ENCODE measurements at places on chromosomes 12 and 14.

DNA sequence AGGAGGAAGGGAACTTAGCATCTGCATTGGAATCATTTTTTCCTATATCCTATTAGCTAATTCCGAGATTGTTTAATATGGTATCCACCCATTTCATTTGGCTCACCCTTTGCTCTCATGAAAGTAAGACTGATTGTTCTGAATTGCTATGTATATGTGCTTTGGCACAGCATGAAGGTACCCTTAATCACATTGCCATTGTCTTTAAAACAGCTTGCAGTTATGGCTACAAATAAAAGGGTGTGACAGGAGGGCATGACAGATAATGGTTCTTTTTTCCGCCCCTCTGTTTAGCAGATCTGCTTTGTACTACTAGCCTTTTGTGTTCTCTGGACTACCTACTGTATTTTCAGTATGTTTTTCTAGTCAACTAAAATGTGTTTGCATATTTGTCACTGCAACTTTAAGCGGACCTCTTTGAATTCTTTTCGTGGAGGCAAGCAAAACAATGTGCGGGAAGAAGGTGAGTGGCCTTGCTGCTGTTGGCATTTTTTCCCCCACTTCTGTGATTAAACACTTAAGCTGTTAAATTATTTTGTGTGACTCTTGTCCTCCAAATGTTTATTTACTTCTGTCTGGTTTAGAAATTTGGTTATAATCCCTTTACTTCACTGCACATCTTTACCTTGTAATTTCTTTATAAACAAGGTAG, 35.8 kb downstream of the FBXO34 start:
- no peak for DNase-seq

DNA sequence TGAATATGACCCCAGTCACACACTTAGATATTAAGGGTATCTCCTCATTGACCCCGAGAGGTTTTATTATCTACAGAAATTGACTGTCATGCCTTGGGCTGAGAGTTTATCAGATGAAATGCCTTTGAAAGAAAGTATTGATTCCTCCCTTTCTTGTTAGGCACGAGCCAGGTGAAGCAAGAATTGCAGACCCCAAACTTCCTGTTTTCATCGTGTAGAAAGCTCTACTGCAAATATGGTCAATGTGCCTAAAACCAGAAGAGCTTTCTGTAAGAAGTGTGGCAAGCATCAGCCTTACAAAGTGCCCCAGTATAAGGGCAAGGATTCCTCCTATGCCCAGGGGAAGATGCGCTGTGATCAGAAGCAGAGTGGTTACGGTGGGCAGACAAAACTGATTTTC, 143.9 kb upstream of the FUT8 start:
- DNase-seq: no peak

DNA sequence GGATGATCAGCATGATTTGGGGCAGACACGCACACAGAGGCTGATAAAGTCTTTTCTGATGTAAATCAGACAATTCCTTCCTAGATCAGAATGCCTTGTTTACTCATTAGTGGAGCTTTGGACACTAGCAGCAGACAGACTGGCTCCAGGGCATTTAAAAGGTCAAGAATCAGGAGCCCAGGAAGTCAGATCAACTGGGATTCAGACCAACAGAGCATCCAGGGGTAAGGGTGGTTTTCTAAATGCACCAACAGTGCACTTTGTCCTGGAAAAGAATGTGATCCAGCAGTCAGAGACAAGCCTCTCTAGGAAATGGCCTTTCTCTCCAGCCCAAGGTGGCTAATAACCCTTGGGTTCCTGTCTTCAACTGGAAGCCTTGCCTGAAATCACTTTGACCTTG, 405.3 kb downstream of the MED13L start:
- DNase-seq: no peak

- DNase-seq: no peak
Measured at GRCh38 chr12:34605510-34605887, 583.2 kb downstream of the ALG10 start.

DNA sequence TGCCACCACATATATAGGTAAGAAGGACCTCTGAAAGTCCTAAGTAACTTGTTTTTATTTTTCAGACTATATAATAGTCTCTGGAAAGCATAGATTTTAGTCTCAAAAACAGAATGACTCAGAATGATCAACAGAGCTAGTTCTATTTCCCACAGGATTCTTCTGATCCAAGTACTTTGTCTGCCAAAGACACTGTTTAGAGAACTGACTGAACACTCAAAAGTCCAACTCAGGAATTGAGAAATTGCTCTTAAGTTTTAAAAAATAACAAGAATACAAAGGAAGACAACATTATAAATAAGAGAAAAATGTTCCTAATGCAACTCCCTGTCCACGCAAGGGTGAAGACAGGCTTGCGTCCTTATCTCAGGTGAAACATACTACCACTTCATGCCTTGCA, 29.0 kb downstream of the LGMN start:
- DNase-seq: no peak

- no peak for DNase-seq
Measured at GRCh38 chr14:28754209-28754985, 12.2 kb upstream of the FOXG1 start.

DNA sequence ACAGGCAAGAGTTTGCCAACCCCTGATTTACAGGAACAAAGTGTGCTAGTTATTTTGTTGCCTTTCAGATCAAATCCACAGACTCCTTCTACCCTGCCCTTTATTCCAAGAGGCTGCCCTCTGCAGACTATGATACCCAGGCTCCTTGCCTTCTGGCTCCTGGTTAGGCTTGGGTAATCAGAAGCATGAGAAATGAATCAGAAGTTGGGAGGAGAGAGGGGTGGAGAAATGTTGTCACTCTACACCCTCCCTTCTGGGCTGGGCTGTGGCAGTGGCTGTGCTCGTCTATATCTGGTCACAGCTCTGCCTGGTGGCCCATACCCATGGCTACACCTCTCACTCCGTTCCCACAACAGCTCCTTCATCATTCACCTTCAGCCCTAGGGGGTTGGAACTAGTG, 204.6 kb upstream of the PLXNC1 start:
- no peak for DNase-seq

All from stimulated activated CD8-positive, alpha-beta memory T cell treated with anti-CD3 and anti-CD28 coated beads, Interleukin-4, amount 100 ng/mL, for 24 hours (primary cell).